ENCODE measurements at places on chromosomes 6 and 20.
A peak's percentile ranks its signal among the peaks of the same experiment; 100 is the strongest.

- no peak for DNase-seq
Measured at GRCh38 chr20:8183526-8183925, 51.5 kb downstream of the PLCB1 start.

GRCh38 chr6:105235155-105235554 lies 55.3 kb upstream of the POPDC3 start:
- no peak for DNase-seq

DNA sequence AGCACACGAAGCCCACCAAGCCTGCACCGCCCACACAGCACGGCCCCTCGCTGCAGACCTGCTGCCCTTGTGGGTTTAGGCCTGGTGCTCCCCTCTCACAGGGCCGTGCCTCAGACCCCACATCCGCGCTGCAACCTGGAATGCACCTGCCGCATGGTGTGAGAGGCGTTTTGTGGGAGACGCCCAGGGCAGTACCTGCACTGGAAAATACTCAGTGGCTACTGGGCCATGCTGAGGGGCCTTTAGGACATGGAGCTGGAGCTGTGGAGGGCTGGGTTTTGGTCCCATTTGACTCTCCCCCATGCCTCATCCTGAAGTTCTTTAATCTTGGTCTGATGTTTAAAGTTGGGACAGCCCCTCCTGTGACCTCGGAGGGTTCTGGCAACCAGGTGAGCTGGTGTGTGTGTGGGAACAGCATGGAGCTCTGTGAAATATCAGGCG lies 116.3 kb downstream of the ERMARD start:
- DNase-seq: no peak

DNA sequence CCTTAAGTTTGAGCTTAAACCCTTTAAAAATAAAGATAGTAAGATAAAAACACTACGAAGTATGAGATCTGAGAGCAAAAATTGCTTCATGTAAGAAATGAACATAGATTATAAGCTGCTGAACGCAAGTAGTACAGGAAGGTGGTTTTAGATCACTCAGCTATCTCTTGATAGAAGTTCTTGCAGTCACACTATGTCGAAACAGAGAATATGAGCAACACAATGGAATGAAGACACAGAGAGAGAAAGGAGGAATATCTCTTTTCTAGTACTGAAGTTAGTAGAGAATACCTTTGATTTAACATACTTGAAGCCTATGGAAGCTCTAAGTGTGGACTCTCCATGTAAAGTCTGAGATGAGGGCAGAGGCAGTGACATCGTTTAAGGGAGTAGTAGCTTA lies 162.7 kb downstream of the CDK19 start:
- DNase-seq: no peak

GRCh38 chr6:36912586-36912985 lies 26.8 kb downstream of the C6orf89 start:
- DNase-seq: peak; percentile 92

- no peak for DNase-seq
Measured at GRCh38 chr6:43870660-43871061, 100.7 kb downstream of the VEGFA start.

Measured in epithelial cell of prostate (primary cell).